ENCODE measurements at places on chromosomes 2 and 18. TPM values are rescaled to one million over a fixed set of nuclear protein-coding genes. Genes with fewer than 3 reads are reported as not detected.

DNA sequence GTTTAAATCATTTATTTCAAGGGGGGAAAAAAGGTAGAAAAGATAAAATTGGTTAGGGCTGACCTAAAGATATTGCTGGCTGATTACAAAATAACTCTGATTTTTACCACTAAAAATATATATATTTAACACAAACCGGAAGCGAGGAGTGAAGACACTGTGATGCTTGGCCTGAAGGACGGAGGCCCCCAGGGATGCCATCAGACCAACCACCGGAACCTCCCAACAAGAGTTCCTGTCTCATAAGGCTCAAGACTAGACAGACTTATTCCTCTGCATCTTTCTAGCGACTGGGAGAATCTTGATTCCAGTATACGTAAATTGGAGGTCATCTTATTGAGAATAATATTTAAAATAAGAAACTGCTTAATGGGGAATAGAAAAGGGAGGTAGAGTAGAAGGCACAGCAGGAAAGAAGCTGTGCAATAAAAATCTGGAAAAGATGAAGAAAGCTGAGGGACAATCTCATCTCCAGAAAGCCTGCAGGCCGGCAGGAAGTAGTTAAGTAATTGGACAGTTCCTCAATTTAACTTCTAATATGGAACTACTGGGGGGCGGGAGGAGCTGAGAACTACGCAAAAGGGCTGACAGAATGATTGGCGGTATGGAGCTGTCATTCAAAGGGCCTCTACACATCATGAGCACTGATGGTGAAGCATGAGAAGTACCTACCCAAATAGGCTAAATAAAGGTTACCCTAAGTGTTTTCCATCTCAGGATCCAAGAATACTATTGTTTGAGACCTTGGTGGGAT lies 91.1 kb downstream of the DTNB start:
- no peaks in the 10 kb centered on the region for H3K36me3 ChIP-seq
- H3K27ac ChIP-seq, result no peak overlapping the region
- no peaks in the 10 kb centered on the region for H3K4me1 ChIP-seq
- no peak overlapping the region for H3K4me3 ChIP-seq
- DNase-seq, result no peak

GRCh38 chr2:232836934-232837333 lies 33.1 kb upstream of the SNORC start:
- no peak overlapping the region for H3K4me3 ChIP-seq
- DNase-seq, result no peak
- peaks cover 66% of the 10 kb centered on the region for H3K36me3 ChIP-seq
- H3K27me3 ChIP-seq, result no peaks in the 10 kb centered on the region
- H3K4me1 ChIP-seq, result peaks cover 7% of the 10 kb centered on the region

GRCh38 chr2:172204309-172204708 lies 101.6 kb upstream of the DLX2 start:
- no peak overlapping the region for H3K4me3 ChIP-seq
- no peak for DNase-seq
- no peaks in the 10 kb centered on the region for H3K27me3 ChIP-seq
- no peaks in the 10 kb centered on the region for H3K36me3 ChIP-seq
- H3K27ac ChIP-seq, result no peak overlapping the region

CHRNG gene
- total RNA-seq, result not detected

MFF gene
- total RNA-seq, result 60.8 TPM

DNA sequence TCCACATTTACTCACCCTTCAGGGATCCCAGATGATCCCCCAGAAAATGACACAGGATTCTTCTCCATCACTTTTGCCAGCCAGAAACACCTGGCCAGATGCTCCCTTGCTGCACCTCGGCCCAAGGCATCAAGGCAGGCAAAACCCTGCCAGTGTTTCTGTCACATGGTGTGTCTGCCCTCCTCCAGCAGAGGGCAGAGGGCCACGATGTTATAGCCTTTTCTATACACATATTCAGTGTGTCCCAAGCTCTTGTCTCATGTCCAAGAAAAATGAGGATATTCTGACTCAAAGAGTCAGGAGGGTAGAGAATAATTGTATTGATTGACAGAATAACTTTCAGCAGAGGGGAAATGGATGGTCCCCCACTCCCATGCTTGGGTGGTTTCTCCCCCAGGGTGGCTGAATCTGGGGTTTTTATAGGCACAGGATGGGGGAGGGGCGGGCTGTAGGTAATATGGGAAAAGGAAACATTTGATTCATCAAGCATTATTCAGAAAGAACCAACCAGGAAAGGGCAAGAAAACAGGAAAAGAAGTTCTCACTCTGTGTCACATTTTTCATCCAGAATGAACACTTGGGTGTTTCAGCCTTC lies 933.9 kb downstream of the TRIB2 start:
- no peak for DNase-seq
- no peak overlapping the region for H3K27ac ChIP-seq
- H3K4me1 ChIP-seq, result no peaks in the 10 kb centered on the region
- H3K27me3 ChIP-seq, result no peaks in the 10 kb centered on the region
- H3K4me3 ChIP-seq, result no peak overlapping the region

GRCh38 chr2:69007603-69008002 lies 5.4 kb upstream of the ANTXR1 start:
- peaks cover 7% of the 10 kb centered on the region for H3K27me3 ChIP-seq
- H3K4me1 ChIP-seq, result peaks cover 2% of the 10 kb centered on the region
- DNase-seq, result no peak
- H3K36me3 ChIP-seq, result no peaks in the 10 kb centered on the region
- H3K4me3 ChIP-seq, result no peak overlapping the region

DNA sequence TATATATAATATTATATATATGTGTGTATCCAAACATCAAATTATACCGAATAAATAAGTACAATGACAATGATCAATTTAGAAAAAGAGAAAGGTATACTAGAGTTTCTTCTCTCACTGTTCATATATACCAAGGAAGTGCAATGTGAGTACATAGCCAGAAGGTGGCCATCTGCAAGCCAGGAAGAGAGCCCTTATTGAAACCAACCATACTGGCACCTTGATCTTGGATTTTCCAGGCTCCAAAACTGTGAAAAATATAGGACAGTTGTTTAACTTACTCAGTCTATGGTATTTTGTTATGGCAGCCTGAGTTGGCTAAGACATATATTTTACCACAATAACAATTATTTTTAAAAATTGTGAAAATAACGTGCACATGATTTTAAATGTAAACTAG lies 1490.2 kb upstream of the SLC39A10 start:
- no peaks in the 10 kb centered on the region for H3K27me3 ChIP-seq
- H3K4me3 ChIP-seq, result no peak overlapping the region
- H3K27ac ChIP-seq, result no peak overlapping the region
- H3K4me1 ChIP-seq, result no peaks in the 10 kb centered on the region

AQP12B gene
- total RNA-seq, result not detected

DNA sequence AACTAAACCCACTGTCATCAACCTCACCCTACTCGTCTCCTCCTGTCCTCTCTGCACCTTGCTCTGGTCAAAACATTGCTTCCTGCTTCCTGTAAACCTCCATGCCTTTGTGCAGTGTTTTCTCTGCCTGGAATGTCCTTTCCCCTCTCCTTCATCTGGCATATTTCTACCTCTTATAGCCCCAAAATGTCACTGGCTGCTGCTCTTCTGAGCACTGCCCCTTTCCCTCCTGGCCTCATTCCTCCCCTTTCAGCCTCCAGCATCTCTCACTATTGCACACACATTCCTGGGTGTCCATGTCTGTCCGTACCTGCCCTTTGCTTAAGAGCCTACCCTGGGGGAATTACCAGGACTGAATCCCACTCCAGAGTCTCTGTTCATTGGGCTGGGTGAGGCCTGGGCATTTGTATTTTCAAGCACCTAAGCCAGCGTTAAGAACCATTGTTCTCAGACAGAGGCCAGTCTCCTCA lies 84.9 kb downstream of the MOGAT1 start:
- no peaks in the 10 kb centered on the region for H3K36me3 ChIP-seq
- no peak overlapping the region for H3K4me3 ChIP-seq
- no peak overlapping the region for H3K27ac ChIP-seq
- DNase-seq, result no peak

GRCh38 chr2:47541848-47542450 lies 139.0 kb downstream of the MSH2 start:
- no peak overlapping the region for H3K27ac ChIP-seq
- no peaks in the 10 kb centered on the region for H3K27me3 ChIP-seq
- no peaks in the 10 kb centered on the region for H3K36me3 ChIP-seq
- no peak overlapping the region for H3K4me3 ChIP-seq
- H3K4me1 ChIP-seq, result no peaks in the 10 kb centered on the region
- DNase-seq, result no peak

All from natural killer cell (primary cell).